ENCODE measurements at places on chromosomes 13 and 19. TPM values are rescaled to one million over a fixed set of nuclear protein-coding genes. Genes with fewer than 3 reads are reported as not detected.

DNA sequence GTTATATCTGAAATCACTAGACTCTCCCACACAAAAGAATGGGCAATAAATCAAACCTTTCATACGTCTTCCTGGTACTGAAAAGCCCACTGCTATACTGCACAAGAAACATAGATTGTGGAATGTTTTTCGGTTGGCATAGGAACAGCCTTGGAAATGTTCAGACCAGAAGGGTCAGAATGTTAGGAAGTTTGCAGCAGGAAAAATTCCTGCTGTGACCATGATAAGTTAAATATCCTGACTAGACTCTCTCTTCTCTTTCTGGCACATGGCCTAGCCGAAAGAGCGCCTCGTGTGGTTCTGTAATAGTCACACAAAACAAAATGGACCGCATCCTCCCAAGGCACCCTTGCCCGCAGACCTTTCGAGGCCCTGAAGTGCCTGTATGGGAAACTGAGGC lies 427.2 kb downstream of the COG6 start:
- DNase-seq: peak; percentile 75

The SPIB gene
- 10.5 TPM for total RNA-seq

DNA sequence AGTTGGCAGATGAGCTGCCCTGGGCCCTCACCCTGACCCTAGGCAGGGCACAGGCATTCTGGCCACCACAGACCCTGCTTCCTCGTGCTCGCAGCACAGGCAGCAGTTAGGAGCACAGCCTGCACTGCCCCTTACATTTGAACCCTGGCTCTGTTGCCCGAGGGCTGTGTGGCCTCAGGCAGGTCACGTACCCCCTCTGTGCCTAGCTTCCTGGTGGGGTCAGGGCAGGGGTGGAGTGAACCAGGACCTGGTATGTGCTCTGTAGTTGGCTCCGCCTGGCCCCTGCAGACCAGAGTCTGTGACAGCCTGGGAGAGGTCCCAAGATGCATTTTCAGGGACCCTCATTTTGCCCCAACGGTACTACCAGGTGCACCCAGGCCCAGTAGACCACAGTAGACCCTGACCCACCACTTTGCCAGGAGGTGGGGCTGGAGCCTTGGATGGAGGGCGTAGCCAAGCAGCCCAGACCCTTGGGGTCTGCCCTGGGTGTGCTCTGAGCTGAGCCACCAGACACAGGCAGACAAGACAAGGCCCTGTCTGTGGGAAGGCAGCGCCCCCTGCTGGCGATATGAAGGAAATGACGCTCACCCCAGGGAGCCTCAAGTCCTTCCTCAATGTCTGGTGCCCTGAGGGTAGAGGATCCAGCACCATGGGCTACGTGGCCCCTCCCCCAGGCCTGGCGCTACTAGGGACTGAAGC lies 9.1 kb downstream of the LYL1 start:
- DNase-seq: peak; percentile 85

GRCh38 chr13:98142380-98143156 lies at the start of gene FARP1:
TSS of gene FARP1 (plus strand) at chr13:98143094. CDS start at chr13:98213243, 70,149 bp downstream.
- DNase-seq: peak; percentile 85

The PABPC3 gene
- total RNA-seq: 0.18 TPM

The PSG1 gene
- not detected for total RNA-seq

DNA sequence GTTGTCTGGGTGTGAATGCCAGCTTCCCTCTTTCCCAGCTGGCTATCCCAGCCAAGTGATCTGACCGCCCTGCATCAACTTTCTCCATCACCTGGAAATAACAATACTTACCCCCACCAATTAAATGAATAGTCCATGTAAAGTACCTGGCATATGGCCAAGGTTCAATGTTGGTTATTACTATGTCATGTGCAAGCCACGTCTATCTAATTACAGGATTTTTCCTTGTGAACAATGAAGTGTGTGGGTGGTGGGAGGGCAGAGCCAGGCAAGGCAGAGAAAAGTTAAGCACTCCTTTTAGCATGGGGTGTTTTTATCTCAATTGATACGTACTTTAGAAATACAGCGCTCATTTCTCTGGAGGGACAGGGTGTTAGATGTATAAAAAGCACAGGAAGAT lies 121.1 kb downstream of the NHLRC3 start:
- no peak for DNase-seq

The ZNF296 gene
- total RNA-seq: 0.43 TPM

GRCh38 chr13:49343731-49344130 lies 96.0 kb downstream of the CDADC1 start:
- DNase-seq: no peak

- DNase-seq: peak; percentile 41
Measured at GRCh38 chr13:111158136-111158805, 43.2 kb downstream of the ARHGEF7 start.

- DNase-seq: no peak
Measured at GRCh38 chr13:52371736-52372247, 34.2 kb downstream of the THSD1 start.

DNA sequence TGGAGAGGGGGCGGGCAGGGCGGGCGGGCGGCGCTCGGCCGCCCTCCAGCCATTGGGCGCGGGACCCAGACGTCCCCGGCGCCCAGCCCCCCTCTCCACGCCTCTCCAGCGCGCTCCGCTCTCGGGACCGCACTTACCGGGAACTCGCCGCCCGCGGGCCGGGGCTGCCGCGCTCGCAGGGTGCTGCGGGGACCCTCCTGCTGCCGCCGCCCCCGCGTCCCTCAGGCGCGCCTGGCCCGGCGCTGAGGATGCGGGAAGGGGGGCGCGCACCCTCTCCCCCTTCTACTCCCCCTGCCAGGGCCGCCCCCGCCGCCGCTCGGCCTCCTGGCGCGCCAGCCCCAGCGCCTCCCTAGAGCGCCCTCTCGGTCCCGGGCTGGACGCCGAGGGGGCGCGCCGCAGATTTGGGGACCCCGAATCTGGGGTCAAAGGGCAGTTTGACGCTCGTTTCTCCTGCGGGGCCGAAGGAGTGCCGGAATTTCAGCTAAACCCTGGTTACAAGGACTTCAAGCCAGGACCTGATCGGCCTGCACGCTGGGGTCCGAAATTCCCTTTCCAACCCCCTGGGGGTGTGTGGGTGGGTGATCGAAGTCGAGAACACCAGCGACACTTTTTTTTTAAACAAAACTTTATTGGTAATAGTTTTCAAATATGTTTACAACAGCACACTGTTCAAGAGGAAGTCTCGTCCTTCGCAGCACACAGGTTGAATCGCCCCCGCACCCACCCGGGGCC lies 696 bp upstream of the SAMD1 start:
- peak; percentile 86 for DNase-seq

DNA sequence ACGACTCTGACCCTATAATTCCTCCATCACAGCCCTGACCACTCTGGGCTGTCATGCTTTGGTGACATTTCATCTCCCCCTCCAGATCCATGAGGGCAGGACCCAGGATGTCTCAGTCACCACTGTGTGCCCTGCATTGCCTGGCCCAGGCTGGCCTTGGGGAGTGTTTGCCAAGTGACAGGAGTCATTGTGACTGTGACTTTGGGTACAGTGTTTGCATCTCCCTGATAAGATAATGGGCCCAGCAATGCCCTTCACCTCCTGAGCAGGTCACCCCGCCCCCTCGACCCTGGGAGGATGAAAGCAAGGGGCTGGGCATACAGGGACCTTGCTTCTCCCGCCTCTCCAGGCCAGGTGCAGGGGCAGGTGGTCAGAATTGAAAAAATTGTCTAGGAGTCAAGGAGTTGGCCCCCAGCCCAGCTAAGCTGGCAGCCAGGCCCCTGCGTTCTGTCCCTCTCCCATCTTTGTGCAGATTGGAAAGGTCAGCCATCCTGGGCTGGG lies 5.9 kb upstream of the ATP4A start:
- DNase-seq: no peak

DNA sequence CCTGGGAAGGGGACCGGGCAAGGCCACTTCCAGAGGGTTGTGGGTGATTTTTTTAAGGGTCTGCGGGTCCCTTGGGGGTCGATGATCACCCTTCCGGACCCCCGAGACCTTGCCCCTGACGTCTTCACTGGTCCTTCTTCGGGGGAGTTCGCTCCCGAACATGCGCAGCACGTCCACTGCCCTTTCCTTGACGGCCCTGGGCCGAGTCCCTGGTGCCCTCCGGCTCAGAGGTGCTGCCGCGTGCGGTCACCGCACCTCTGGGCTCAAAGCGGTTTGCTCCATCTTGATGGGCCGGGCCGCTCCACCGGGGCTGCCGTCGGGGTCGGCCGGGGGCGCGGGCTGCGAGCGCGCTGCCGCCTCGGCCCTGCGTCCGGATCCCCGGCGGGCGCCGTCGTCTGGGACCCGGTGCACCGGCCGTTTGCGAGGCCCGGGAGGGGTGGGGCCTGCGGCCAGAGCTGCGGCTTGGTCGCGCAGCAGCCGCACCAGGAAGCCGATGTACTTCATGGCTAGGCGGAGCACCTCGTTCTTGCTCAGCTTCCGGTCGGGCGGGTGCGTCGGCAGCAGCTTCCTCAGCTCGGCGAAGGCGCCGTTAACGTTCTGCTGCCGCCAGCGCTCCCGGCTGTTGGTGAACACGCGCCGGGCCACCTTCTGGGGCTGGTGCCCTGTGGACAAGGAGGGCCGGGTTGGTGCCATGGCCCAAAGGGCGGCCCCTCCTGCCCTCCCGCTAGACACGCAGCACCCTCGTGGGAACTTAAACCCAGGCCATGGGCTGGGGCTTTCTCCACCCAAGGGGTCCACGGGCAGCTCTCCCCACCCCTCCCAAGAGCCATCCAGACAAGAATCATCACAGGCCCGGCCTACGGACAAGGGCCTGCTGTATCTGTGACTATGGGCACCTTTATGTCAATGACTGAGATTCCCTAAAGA lies 3.3 kb downstream of the LYL1 start:
- DNase-seq: peak; percentile 70

The IRGC gene
- not detected for total RNA-seq

The LGALS14 gene
- not detected for total RNA-seq

- no peak for DNase-seq
Measured at GRCh38 chr13:113974304-113975281, 717 bp upstream of the C13orf46 start.

DNA sequence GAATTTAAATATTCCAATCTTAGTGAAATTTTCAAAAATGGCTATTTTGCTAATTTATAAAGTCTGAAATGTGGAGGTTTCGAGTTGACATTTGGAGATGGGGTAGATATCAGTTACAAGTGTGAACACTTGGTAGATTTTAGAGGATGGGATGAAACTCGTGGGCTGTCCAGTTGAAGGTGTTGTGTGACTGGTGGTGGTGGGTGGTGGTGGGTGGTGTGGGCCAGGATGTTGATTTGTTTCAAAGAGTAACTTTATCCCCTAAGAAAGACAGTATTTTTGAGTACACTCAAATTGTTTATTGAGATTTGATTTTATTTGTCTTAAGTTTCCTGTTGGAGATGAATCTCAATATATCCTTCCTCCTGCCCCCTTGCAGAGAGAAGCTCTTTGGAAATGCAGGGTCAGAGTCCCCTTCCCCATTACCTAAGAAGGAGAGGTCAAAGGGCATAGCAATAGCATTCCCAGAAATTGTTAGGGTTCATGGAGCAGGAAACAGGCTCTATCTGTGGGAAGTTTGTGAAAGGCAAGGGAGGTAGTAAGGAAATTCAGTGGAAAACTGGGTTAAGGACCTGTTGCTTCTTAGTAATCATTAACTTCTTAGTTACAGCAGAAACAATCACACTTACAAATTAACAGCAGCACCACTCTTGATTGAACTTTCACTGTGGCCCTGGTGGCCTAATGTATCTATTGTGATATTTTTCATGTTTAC lies 133.6 kb upstream of the RNF113B start:
- DNase-seq: no peak

The ZNF91 gene
- 172 TPM for total RNA-seq

The NLRP8 gene
- total RNA-seq: not detected

The TRMT1 gene
- 14.4 TPM for total RNA-seq

- DNase-seq: no peak
Measured at GRCh38 chr19:35776102-35776788, 881 bp downstream of the ARHGAP33 start.

The FLT3 gene
- 0.71 TPM for total RNA-seq

The CGB5 gene
- not detected for total RNA-seq

DNA sequence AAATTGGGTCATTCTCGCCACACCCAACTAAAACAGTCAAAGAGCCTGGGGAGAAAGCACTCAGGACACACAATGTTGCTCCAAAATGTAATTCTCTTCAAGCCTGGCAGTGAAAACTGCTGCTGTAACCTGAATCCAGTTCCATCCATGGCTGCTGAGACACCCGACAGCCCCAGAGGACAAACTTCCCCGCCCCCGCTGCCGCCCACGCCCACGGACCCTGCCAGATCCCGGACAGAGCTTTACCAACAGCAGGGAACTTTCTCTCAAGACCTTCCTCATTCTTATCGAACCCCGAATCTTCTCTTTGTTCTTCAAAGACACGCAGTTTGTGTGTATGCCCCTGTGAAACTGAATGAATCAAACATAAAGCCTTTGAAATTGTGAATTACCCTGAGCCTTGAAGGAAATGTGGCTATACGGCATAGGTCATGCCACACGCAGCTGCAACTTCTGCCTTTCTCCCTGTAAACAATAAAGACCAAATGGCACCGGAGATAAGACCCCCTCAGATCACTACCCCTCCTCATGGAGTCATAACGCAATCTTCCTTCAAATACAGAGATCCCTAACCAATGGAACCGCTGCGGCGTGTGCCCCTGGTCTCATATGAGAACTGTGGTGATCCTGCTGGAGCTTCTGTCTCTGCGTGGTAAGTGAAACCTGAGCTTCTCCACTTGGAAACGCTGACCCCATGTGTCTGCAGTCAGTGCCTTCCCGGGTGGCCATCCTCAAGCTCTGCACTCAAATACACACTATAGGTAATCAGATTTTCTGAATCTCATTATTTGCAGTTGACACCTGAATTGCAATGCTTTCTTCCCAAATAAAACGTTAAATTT lies 4.8 kb upstream of the LAMP1 start:
- DNase-seq: no peak

The PRR36 gene
- total RNA-seq: 3.4 TPM

DNA sequence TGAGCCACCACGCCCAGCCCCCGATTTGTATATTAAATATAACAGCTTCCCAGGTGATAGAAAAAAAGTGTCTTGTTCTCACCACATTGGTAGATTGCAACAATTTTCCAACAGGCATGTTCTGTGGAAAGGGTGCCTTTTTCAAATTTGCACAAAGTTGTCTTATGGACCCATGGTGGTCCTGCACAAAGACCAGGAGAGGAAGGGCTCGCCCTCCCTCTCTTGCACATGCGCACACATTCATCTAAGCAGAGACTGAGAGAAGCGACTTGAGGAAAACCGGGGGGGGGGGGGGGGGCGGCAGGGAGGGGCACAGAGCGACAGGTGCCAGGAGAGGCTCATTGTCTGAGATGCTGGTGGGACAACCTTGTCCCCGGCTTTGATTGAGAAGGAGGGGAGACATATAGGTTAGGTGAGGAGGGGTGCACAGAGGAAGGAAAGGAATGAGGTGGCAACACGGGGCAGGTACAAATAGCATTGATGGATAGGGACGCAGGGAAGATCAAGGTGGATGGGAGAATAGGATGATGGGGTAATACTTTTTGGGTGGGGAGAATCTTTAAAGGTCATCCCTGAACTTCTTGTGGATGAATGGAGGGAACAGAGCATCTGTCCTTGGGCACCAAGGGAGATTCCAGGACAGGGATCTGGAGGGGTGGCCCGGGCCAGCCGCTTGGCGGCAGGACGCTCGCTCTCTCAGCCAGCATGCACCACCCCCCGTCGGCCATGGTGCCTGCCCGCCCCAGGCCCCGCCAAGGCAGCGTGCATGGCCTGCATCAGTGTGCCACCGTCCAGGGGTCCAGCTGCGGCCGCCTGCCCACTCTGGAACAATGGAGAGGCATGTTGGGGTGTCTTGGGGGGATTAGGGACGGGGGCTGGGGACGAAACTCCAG lies 76.0 kb downstream of the IER2 start:
- DNase-seq: no peak

- no peak for DNase-seq
Measured at GRCh38 chr19:33175886-33176669, 18.1 kb upstream of the LRP3 start.
